ENCODE measurements at places on chromosomes 16 and 17. TPM values are rescaled to one million over a fixed set of nuclear protein-coding genes. Genes with fewer than 3 reads are reported as not detected.

- H3K4me3 ChIP-seq = no peak overlapping the region
- H3K27ac ChIP-seq = no peak overlapping the region
- peaks cover 79% of the 10 kb centered on the region for H3K27me3 ChIP-seq
- peaks cover 12% of the 10 kb centered on the region for H3K4me1 ChIP-seq
- H3K36me3 ChIP-seq = no peaks in the 10 kb centered on the region
These were observed 4.5 kb upstream of the FOXL1 start for GRCh38 chr16:86573646-86574508.

DNA sequence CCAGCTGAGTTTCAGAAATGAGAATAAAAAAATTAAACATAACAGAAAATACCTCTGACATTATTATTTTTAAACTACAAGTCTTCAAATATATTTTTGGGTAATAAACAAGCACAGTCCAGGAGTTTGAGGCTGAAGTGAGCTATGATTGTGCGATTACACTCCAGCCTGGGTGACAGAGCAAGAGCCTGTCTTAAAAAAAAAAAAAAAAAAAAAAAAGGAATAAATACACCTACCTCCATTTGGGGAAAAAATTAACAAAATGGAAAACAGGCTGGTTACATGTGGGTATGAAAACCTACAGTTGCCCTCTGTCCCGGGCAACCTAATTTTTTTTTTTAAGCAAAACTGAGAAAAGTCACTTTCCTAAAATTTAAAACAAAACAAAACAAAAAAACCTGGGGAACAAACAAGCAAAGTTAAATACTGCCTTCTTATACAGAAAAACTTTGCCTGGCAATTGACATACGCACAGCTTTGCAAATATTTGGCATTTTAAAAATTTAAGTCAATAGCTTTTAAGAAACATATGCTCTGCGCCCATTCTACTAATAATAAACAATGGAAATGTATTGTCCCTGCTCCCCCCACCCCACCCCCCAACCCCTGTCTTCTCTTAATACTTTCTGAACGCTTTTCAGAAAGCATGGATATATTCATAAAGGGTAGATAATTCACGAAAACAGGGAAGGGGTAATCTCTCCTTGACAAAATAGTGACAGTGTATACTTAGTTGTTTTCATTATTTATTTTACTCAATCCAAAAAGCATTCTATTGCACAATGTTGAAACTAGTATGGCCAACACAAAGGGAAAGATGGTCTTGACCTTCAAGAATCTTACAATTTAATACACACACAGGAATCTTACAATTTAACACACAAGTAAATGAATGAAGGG is 81.3 kb downstream of the STH start:
- H3K36me3 ChIP-seq = peaks cover 23% of the 10 kb centered on the region
- H3K27me3 ChIP-seq = no peaks in the 10 kb centered on the region
- no peak overlapping the region for H3K4me3 ChIP-seq
- peaks cover 56% of the 10 kb centered on the region for H3K4me1 ChIP-seq

GRCh38 chr17:27778183-27778582 is 22.1 kb downstream of the NOS2 start:
- H3K27ac ChIP-seq = no peak overlapping the region
- no peak for DNase-seq

DNA sequence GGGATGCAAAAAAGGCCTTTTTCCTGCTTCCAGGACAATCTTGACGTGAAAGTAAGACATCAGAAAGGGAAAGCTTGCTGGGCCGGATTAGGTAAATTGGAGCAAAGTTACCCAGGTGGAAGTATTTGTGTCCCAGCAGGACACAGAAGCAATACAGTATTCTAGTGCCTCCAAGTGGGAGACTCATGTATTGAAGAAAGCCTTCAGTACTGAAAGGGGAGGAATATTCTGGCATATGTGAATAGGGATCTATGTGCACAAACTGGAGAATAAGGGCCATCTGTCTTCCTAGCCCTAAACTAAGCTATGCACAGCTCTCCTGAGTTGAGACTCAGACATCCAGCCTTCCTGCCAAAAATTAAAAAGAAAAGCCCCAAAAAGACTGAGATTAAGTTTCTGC is 327.3 kb upstream of the CDH8 start:
- no peak for DNase-seq
- H3K27me3 ChIP-seq = no peaks in the 10 kb centered on the region
- no peak overlapping the region for H3K27ac ChIP-seq
- H3K4me1 ChIP-seq = no peaks in the 10 kb centered on the region
- no peak overlapping the region for H3K4me3 ChIP-seq

SEC14L5 gene
- total RNA-seq = not detected

Measured in activated naive CD4-positive, alpha-beta T cell treated with anti-CD3 and anti-CD28 coated beads for 36 hours (primary cell).